ENCODE measurements at places on chromosomes 3 and 15.

DNA sequence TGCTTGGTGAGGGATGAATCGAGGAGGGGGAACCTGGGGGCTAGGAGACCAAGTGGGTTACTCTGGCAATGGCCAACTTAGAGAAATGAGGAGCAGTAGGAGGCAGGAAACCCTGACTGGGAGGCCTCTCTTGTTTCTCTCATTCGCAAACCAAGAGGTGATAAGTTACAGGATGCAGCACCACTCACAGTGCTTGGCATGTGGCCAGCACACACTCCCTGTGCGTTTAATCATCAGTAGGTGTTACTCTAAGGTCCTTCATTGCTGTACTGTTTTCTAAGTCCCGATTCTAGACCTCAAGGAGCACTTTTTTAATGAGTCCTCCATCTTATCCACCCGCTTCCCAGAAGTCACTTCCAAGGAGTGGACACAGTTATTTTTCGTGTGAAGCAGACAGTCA lies 314.1 kb upstream of the TRIM42 start:
- DNase-seq = no peak

DNA sequence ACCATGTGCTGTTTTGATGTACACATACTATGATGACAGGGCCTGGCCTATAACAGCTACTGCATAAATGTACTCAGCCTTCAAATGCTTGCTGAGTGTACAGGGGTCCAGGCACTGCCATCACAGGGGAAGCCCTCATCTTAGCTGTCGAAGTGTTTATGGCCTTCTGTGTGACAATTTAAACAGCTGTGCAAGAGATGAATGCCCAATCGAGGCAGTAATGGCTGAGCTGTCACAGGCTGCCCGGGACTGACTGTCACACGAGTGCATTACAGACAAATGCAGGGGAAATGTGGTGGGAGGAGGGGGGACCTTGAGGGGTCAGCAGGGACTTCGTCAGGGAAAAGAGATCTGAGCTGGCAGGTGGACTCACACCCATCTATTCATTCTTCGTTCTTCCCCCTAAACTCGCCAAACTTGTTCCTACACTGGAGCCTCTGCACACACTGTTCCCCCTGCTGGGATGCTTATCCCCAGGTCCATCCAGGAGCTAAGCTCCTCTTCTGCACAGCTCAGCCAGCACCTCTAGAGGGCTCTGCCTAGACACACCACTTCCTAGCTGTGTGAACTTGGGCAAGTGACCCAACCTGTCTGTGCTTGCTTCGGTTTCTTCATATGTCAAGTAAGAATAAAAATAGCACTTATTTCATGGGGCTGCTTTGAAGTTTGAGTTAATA lies 156.2 kb upstream of the IQSEC1 start:
- DNase-seq = peak; percentile 61

GRCh38 chr15:61038387-61038786 lies 190.7 kb downstream of the RORA start:
- no peak for DNase-seq

GRCh38 chr15:79042213-79042928 lies 48.2 kb downstream of the RASGRF1 start:
- DNase-seq = no peak

GRCh38 chr3:56061279-56061626 lies 407.0 kb downstream of the ERC2 start:
- no peak for DNase-seq

GRCh38 chr3:111073218-111073617 lies 1.6 kb downstream of the NECTIN3 start:
- no peak for DNase-seq

Measured in NAMALWA (cell line).